CD4-positive, alpha-beta T cell treated with Interferon gamma for 1 hour (primary cell): ENCODE measurements at places on chromosomes 1 and 21.

DNA sequence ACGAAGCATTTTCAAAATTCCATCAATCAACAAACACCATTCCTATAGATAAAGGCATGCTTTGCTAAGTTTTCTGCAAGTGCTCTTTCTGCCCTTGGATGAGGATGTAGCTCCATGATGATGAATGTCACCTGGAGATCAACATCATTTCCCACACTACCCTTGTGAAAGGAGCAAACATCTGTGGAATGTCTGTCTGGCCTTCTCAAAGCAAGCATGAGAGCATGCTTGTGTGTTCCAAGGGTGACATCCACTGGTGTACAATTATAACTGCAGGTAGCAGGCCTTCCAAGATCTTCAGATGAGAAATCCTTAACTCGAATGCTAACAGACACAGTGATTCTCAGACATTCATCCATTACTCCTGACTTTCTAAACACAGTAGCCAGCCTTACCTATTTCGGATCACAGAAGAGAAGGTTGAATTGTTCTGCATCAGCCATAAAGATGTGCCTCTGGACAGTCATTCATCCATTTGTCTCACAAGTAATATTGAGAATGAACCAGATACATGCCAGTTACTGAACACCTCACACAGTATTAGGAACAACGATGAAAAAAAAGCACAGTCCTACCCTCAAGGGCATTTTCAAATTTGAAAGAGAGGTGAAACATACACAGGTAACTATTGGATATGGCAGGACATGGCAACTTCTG, 162.4 kb downstream of the TPR start:
- no peak for DNase-seq

DNA sequence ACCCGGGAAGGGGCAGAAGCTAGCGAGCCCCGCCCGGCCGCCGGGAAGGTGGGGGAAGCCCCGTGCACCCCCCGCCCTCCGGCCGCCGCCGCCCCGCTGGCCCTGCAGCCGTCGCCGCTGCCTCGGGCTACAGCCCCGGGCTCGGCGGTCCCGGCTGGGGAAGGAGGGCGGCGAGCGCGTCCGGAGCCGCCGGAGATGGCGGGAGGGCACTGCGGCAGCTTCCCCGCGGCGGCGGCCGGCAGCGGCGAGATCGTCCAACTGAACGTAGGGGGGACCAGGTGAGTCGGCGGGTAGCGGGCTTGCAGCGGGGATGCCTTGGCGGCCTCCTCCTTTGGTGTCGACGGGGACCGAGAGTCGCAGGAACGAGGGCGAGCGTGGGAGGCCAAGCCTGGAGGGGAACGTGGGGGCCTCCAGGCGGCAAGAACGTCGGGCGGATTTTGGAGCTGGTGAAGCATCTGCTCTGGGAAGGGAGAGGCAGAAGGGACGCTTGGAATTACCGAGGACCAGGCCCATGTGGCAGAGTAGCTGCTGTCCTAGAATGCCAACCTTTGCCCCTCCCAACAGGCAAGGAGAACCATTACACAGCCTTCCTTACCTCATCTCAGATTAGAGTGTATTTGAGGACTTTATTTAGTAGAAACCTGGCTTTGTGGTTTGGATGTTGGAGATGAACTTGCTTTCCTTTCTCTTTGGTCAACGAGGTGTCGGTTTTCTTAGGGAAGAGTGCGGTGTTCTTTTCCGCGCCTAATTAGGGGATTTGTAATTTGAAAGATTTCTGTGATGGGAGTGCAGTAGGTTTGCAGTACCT, 591 bp downstream of the KCTD3 start:
- DNase-seq: no peak

GRCh38 chr1:92990828-92991227, 29.6 kb upstream of the DIPK1A start:
- peak; percentile 25 for DNase-seq

- DNase-seq: no peak
Measured at GRCh38 chr1:202286622-202287097, 55.1 kb downstream of the UBE2T start.

- DNase-seq: no peak
Measured at GRCh38 chr1:208835097-208835463, 590.9 kb upstream of the PLXNA2 start.

DNA sequence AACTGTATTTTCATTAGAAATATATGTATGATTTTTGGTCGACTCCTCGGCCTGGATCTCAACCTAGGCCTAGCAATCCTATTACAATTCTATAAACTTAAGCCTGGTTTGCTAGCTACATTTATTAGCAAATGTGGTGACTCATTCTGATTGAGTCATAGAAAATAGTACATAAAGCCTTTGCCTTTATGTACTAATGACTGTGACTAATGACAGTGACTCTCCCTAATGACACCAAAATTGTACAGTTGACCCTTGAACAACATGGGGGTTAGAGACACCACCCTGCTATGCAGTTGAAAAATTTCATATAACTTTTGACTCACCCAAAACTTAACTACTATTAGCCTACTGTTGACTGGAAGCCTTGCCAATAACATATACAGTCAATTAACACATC, 78.9 kb downstream of the CLEC20A start:
- no peak for DNase-seq

GRCh38 chr1:225709101-225709500, 56.2 kb upstream of the ENAH start:
- DNase-seq: no peak

GRCh38 chr1:115649964-115650363, 8.2 kb downstream of the VANGL1 start:
- DNase-seq: no peak

DNA sequence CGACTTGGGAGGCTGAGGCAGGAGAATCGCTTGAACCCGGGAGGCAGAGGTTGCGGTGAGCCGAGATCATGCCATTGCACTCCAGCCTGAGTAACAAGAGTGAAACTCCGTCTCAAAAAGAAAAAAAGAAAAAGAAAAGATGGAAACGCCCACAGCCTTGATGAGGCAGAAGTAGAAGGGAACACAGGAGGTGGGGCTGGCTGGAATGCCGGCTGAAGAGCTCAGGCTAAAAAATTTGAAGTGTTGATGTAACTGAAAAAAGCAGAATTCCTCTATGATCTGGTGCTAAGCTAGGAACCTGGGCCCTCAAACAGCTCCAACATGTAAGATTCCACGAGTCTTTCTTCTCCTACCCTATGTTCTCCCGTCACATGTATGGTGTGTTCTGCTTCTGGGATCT, 53.6 kb downstream of the SLC66A1 start:
- DNase-seq: no peak

GRCh38 chr1:203175237-203175826, at the start of gene MYBPH:
Gene MYBPH, minus strand, starts transcription at chr1:203175826. Its CDS starts 71 bp downstream, at chr1:203175755.
- no peak for DNase-seq

DNA sequence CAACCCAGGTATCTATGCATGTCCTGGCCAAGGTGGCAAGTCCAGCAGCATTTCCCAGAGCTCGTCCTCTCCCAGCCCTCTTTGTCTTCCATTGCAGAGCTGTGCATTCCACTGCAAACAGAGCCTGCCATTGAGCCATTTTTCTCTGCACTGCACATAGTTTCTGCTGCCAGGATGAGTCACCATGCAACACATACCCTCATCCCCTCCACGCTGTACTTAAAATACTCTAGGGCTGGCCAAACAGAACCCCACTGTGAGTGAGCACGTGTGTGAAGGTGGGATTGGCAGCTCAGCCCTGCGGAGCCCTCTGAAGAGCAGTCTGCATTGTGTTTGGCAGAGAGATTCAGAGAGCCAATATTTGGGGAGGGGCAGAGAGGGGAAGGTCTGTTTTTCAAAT, 3.9 kb upstream of the ATP1B1 start:
- DNase-seq: no peak

DNA sequence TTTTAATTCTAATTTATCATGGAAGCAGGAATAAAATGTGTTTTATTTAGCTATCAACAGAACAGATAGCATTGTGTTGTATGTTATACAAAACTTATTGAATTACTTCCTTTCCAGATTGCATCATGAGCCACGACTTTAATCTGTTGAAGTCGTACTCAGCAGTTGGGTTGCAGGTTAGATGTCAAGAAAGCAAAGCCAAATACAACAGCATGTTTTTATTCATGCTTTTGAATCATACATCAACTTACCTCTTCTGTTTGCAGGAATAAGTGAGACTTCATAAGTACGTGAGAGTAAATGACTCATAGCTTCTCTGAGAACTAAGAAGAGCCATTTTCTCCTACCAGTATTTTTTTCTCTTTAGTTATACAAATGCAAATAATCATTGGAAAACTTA, 110.8 kb upstream of the ADGRL4 start:
- DNase-seq: no peak

- peak; percentile 0 for DNase-seq
Measured at GRCh38 chr1:227883073-227883520, 64.6 kb downstream of the WNT9A start.

DNA sequence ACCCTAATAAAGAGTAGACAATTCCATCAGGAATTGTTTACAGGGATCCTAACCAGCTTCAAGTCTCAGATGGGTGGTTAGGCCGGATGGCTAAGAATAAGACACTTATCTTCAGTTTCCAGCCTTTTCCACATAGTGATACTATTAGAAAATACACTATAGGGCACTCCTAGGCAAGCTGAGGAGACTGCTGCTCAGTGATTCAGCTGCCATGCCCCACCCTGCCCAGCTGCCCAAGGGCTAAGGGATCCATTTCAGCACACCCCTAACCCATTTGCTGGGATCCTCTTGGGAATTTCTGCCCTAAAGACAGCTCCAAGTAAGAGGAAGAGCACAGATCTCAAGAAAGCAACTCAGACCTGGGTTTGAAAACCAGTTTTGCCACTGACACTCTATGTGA, 31.9 kb downstream of the PLPP3 start:
- no peak for DNase-seq

DNA sequence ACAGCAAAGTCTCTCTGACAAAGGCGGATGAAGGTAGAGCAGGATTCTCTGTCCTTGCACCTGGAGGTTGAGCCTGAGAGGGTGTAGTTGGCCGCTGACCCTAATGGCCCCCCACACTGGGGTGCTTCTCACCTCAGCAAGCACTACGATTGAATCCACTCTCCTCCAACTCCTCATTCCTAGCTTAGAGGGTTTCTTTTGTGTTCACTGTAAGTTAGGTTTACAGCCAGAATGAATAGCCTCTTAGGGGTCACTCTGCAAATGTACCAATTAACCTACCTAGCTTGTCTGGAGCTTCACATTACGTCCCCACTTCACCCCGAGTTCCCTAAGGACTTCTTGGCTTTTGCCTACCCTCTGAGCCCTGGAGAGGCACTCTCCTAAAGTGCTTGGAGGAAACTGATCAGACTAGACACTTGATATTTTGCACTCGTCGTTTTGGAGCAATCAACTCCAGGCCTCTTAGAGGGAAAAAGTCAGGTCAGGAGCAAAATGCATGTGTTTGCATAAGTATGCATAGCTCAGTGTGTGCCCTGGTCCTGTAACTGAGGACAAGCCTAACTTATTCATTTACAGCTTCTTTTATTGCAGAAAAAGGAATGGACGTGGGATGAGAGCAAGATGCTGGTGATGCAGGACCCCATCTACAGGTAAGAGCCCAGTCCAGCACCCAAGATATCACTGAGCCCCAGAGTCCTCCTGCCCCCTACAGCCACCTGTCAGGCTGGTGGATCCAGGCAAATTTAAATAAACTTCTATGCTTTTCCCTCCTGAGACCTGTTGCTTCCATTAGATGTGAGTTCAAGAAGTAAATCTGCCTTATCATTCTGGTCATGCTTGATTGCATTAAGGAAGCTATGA, 76.4 kb downstream of the SPATA46 start:
- DNase-seq: no peak

DNA sequence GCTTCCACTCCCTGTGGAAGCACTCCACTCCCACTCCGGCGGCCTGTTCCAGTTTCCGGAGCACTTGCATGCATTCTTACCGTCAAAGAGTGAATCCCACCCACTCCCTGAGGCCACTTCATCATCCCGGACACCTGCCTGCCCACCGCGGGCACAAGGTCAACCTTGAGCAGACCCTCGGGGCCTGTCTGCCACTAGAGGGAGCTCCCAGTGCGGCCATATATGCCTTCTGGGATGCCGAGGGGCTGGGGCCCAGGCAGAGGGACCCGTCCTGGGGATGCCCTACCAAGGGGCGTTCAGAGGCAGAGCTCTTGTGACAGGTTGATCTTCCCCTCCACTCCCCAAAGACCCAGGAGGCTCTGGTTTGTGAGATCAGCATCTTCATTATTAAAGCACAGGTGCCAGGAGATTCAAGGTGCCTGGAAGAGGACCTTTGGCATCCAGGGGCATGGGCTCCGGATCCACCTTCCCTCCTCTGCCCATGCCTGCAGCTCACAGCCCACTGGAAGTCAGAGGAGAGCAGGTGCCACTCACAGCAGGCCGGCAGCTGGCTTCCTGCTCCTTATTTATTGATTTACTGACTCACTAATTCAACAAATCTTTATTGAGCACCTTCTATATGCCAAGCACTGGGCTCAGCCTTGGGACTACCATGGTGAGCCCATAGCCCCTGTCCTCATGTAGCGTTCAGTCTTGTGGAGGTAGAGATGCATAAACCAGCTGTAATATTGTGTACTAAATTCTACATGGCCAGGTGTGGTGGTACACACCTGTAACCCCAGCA, 47.3 kb downstream of the UBIAD1 start:
- peak; percentile 13 for DNase-seq
